ENCODE measurements at places on chromosomes 2 and 18.
A peak's percentile ranks its signal among the peaks of the same experiment; 100 is the strongest.

DNA sequence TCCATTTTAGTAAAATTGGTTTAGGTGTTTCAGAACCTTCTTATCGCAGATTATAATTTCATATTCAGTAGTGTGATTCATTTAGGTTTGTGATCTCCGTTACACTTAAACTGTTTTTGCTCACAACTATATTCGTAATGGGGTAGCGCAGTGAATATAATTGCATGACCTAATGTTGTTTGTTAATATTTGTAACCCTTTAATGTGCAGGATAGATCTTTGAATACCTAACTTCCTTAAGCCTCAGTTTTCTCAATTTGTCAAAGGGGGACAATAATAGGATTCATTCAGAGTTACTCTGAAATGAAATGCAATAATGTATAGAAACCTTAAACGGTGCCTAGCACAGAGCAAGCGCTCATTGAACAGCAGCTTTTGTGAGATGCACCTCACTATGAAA is 558 bp upstream of the ZDBF2 start:
- DNase-seq = no peak

DNA sequence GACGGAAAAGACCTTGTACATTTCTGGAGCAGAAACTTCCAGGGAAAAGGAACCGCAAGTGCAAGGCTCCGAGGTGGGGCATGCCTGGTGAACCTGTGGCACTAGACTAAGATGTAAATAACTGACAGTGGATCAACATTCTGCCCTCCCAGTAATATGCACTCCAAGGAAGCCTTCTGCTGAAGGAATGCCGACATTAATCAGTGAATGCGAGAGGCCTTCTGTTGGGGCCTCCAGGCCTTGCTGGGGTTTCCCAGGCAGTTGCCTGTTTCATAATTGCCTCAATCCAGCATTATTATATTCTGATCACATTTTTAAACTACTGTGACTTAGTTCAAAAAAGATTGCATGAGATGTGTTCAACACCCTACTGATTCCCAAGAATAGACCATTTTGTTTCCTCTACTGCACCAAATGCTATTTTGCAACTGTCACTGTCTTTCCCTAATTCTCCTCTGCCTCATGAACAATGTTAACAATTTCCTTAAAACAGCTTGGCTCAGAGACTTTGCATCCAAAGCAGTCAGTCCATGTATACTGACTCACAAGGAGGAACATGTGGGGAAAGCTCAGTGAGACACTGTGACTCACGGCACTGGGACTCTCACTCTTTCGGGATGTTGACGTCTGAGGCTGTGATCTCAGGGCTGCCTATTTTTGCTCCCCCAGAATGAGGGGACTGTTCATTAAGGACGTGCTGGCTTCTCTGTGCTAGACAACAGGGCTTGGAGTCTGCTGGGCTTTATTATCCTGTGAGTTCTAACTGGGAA is 10.5 kb upstream of the DSG2 start:
- DNase-seq = no peak

- DNase-seq = no peak
Measured at GRCh38 chr2:43737097-43737854, 36.6 kb upstream of the DYNC2LI1 start.

DNA sequence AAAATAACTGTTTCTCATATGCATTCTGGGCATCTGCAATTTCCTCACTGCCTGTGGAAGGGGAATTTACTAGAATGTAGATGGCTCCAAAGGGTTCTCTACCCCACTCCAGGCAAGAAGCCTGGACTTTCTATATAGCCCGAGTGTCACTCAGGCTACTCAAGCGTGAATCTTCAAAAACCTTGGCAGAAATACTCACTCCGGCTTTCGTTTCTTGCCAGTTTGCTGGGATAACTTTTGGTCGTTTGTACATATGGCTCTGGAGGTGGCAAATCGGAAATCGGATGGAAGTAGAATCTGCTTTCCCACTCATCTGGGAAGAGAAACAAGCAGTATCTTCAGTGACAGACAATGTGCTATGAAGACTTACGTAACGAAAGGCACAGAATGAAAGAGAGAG is 30.7 kb downstream of the WIPF1 start:
- no peak for DNase-seq

- no peak for DNase-seq
Measured at GRCh38 chr2:237749002-237749401, 49.6 kb upstream of the RBM44 start.

- DNase-seq = no peak
Measured at GRCh38 chr18:48780201-48780912, 170.4 kb downstream of the SMAD7 start.

GRCh38 chr18:26483633-26484032 is 64.7 kb downstream of the KCTD1 start:
- no peak for DNase-seq

DNA sequence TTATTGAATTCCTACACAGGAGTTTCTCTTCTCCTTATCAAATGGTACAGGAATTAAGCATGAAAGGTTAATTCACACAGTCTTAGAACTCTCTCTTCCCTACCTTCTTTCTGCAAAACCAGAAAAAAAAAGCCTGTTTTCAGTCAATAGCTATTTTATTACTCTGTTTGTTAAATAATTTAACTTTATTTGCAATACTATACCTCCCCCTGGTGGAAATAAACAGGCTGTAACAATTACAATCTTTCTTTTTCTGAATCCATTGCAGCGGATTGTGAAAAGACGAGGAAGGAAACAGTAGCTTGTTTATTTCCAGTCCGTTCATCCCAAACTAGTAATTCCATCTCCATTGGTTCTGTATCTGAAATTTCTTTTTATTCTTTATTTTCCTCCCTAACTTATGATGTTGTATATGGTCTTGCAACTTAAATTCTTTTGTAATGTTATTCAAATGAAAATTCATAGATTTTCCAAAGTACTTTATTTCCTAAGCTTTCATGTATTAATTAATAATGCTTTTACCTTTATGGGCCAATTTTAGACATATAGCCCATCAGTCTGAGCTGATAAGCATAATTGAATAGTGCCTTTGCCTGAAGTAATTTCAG is 165.2 kb downstream of the SH3BP4 start:
- DNase-seq = peak; percentile 73

- DNase-seq = no peak
Measured at GRCh38 chr2:41709702-41710599, 337.9 kb upstream of the PKDCC start.

DNA sequence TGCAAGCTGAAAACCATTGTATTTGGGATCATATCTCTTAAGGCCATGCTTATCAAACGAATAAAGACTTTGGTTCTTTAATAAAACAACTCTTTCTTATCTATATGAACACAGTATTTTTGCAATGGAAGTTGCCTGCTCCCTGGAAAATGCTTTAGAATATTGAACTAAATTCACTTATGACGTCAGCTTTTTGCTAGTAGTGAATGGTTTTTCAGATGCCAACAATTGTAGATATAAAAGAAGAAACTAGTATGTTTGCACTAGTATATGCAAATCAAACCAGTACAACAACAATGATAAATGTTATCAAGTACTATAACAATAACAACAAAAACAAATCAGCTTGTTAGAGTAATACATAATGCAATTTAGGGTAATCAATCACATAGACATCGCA is 1462.9 kb downstream of the SUCLG1 start:
- DNase-seq = no peak

DNA sequence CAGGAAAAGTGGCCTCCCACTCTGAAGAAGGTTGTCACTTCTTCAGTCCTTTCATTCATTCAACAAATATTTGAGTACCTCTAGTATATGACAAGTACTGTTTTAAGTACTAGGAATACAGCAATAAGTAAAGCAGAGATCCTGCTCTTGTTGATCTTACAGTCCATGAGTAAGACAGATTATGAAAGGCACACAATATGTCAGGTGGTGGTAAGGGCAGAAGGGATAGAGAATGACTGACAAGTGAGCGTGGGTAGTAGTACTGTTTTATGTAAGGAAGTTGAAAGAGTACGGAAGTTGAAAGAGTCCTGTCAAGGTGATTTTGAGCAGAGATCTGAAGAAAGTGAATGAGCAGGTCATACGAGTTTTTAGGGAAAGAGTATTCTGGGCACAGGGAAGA is 111.3 kb downstream of the GALNT1 start:
- DNase-seq = no peak

GRCh38 chr2:70046534-70046933 is 40.7 kb upstream of the PCBP1 start:
- DNase-seq = no peak

GRCh38 chr18:9135912-9136314 is 668 bp upstream of the ANKRD12 start:
- DNase-seq = peak; percentile 44

DNA sequence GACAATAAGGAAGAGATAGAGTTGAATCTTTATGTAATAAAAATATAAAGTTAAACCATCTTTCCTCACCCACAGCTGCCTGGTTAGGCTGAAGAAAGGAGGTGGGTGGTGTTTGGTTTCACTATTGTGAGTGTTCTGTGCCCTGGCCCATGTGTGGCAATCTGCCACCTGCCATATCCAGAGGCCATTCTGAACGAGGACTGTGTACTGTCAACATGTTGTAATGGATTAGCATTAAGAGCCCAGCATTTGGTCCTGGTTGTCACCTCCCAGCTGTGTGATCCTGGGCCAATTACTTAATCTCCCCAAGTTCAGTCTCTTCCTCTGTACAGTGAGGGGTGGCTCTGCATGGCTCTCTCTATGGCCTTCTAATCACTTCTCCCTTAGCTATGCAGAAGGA is 118.2 kb upstream of the SEC11C start:
- DNase-seq = peak; percentile 24

GRCh38 chr2:97704989-97705388 is 8.4 kb upstream of the ZAP70 start:
- DNase-seq = no peak
